ENCODE measurements at places on chromosomes 16 and 17.

DNA sequence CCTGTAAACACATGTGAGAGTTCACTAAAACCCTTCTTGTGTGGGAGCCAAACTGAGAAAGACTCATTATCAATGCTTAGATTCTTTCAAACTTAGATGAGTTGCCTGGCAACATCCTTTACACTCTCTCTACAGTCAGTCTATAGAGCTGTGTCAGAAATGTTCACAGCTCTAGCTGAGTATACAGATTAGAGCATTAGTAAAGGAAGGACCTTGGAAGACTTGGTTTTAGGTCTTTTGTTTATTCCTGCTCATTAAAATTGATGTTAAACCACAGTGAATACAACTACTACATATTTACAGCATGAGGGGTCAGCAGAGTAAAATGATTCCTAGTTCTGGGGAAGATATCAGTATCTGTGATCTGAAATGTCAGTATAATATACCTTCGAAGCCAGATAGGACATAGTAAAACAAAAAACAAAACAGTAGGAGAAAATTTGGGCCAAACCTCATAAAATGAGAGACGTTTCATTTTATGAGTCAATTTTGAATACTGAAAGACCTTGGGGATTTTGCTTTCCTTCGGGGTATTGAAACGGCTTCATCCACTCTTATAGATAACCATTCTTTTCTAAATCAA lies 186.0 kb downstream of the TANC2 start:
- DNase-seq = peak; percentile 61

DNA sequence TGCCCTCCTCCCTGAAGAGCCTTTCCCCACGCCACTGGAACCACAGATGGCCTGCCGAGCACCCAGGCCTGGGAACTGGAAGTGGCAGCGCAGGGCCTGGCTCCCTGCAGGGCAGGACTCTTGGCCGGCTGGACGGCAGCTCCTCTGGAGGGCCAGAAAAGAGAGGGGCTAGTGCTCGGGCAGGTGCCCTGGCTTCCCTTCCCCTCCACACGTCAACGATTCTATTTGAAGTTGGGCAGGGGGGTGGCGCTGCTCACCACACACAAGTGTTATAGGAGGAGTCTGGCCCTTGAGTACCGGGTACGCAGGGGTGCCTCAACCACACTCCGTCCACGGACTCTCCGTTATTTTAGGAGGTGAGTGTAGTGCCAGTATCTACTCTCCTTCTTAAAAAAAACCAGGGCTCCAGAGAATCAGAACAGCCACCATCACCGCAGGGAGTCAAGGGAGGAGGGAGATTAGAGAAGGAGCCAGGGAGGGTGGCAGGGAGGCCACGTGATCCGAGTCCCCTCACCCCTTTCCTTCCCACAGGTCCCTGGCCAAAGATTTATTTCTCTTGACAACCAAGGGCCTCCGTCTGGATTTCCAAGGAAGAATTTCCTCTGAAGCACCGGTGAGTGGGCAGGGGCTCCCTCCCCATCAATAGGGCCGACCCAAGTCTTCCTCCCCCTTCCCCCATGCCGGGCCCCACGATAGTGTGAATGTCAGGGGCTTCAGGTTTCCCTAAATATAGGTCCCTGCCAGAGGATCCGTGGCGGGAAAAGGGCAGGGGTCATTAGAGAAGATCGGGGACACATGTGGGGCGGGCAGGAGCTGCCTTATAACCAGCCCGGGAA lies 1.4 kb upstream of the ALDOA start:
- DNase-seq = peak; percentile 51

DNA sequence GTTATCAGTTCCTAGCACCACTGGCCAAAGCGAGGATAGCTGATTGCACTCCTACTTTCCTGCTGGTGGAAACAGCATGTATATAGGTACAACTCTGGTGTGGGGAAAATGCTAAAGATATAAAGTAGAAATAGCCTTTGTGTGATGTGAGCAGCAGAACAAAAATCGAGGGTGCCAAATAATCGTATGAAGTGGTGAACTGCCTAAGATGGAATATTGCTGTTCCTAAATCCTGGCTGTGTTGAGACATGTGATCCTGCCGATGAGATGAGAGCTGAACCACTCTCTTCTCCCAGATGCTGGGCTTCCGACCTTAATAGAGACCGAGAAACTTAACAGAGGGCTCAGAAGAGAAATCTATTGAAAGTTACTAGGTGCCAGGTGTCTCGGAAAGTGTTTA lies 117.8 kb downstream of the WWOX start:
- no peak for DNase-seq

GRCh38 chr17:39739885-39740356 lies 2.2 kb downstream of the GRB7 start:
- peak; percentile 48 for DNase-seq

- DNase-seq = peak; percentile 43
These were observed 219.9 kb downstream of the ENGASE start for GRCh38 chr17:79294459-79295071.

- no peak for DNase-seq
These were observed 8.7 kb downstream of the CYBC1 start for GRCh38 chr17:82441691-82442487.

- peak; percentile 3 for DNase-seq
These were observed 666 bp upstream of the METTL9 start for GRCh38 chr16:21598701-21599121.

GRCh38 chr16:86414991-86415740 lies 95.2 kb upstream of the FOXF1 start:
- no peak for DNase-seq

DNA sequence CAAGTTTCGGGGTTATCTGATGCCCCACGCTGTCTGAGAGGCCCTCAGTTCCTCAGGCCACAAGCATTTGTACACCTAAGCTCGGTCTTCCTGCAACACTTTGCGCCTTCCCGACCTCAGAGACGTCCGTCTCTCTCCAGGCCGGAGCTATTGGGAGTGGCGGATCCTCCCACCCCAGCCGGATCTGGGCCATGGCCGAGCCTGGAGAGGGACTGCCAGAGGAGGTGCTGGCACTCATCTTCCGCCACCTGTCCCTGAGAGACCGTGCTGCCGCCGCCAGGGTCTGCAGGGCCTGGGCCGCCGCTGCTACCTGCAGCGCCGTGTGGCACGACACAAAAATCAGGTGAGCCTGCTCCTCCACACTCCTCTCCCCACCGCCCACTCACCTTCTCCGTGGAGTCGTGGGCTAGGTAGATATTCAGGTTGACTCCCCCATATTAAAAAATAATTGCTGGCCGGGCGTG lies 1.9 kb downstream of the FBXL8 start:
- DNase-seq = no peak

- no peak for DNase-seq
These were observed 33.1 kb downstream of the DNAH3 start for GRCh38 chr16:21117567-21117966.

GRCh38 chr16:58515871-58516767 lies 802 bp downstream of the SETD6 start:
- DNase-seq = no peak

GRCh38 chr16:46715769-46716305 lies 26.4 kb downstream of the ORC6 start:
- DNase-seq = no peak

- no peak for DNase-seq
These were observed 1.2 kb upstream of the ZKSCAN2 start for GRCh38 chr16:25258861-25259179.

- no peak for DNase-seq
These were observed 69.4 kb upstream of the NKD1 start for GRCh38 chr16:50478773-50479149.

DNA sequence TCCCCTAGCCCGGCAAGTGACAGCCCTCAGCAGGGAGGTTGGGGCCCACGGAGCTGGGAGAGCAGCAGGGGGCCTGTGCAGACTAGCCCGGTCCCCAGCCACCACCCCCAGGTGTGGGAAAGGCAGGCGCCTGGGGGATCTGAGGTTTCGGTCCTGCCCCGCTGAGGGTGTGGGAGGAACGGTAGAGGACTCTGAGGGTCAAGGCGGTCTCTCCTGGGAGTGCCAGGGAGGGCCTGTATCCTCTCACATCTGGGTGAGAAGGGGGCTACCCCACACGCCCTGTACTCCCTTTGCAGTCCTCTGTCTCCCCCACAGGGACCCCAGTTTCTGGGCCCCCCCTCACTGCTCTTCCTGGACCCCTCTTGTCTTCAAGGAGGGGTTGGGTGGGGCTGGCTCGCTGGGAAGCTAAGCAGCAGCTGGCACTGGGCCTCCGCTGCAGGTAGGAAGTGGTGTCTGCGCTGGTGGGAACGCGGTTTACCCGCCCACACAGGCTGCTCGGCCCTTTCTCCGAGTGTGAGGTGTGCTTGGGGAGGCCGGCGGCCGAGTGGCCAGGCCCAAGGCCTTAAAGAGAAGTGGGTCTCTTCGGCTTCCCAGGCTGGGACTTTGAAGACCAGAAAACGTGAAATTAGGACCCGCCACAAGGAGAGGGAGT lies 15.4 kb downstream of the CD7 start:
- no peak for DNase-seq

Measured in fibroblast of skin of right biceps (primary cell).